ENCODE measurements at places on chromosomes 12 and 14.

DNA sequence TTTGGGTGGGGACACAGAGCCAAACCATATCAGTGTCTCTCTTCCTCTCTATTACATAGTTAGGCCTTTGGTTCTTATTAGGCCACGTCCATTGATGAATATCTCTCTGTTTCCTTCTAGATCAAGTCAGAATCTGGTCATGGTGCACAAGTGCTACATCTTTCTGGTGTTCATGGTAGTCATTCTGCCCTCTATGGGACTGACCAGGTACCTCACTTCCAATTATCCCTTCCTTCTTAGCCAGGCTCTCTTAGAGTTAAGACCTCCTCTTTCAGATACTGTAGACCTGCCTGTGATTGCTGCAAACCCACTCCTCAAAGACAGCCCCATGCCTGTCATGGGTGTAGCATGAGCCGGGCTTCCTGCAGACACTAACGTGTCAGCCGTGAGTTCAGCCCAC, 25.2 kb downstream of the NGB start:
- no peak for DNase-seq

DNA sequence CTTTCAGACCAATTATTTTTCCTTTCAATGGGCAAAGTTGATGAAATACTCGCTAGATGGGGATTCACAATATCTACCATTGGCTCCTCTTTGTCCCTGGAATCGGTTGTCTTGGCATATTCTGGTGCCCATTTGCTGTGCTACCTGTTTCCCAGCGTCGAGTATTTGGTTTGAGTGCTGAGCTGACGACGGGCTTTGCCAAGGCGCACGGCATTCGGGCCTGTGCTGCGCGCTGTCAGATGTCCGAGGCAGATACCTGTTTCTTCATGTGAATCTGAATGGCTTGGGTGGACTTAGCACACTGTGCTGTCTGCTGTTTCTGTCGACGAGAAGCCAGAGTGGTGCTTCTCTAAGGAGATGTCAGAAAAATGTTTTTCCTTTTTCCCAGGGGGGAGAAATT, 80.9 kb downstream of the TESC start:
- DNase-seq: no peak

GRCh38 chr12:9864913-9865675, 4.1 kb downstream of the CLEC2B start:
- DNase-seq: no peak

DNA sequence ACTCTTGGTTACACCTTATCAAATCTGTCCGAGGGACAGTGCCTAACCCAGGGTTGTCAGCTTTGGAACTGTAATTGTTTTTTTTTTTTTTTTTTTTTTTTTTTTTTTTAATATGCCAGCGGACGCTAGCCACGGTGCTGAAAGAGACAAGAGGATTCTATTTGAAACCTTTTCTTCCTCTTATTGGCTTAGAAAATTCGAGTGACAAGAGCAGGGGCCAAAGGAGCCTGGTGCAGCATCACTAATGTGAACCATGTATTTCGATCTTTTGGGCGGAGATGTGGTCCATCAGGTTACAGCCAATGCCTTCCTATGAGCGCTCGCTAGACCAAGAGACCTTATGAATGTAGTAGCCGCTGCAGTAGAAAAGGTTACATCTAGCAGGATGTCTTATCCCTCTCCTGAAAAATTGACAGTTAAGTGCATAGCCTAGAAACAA, 922 bp downstream of the PTPRR start:
- DNase-seq: no peak

- DNase-seq: no peak
Measured at GRCh38 chr14:69495341-69495921, 10.9 kb downstream of the PLEKHD1 start.

GRCh38 chr12:121823101-121823726, 19.4 kb downstream of the SETD1B start:
- DNase-seq: no peak

DNA sequence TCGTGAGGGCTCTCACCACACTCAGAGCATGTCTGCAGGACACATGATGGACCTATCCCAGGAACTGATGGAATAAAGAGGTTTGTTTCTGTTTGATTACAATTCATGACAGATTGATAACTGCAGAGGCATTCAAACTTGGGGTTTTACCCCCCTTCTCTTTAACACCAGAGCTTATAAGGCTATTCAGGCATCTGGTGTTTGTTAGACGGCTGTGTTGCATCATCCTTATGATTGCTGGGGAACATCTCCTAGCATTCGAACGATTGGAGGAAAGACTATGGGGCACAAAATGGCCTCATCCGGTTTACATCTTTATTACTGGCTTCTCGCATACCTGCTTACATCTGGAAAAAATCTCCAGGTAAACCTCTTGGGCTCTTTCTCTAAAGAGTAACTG, 191.8 kb downstream of the MSRB3 start:
- no peak for DNase-seq
